ENCODE measurements at places on chromosomes 13 and 19. TPM values are rescaled to one million over a fixed set of nuclear protein-coding genes. Genes with fewer than 3 reads are reported as not detected.

ZNF616 gene
- total RNA-seq: 4.1 TPM

- no peaks in the 10 kb centered on the region for H3K4me1 ChIP-seq
- H3K36me3 ChIP-seq: no peaks in the 10 kb centered on the region
- H3K27ac ChIP-seq: no peak overlapping the region
- H3K27me3 ChIP-seq: peaks cover 4% of the 10 kb centered on the region
Measured at GRCh38 chr13:33341861-33342452, 56.4 kb upstream of the STARD13 start.

IER2 gene
- total RNA-seq: 173 TPM

DNA sequence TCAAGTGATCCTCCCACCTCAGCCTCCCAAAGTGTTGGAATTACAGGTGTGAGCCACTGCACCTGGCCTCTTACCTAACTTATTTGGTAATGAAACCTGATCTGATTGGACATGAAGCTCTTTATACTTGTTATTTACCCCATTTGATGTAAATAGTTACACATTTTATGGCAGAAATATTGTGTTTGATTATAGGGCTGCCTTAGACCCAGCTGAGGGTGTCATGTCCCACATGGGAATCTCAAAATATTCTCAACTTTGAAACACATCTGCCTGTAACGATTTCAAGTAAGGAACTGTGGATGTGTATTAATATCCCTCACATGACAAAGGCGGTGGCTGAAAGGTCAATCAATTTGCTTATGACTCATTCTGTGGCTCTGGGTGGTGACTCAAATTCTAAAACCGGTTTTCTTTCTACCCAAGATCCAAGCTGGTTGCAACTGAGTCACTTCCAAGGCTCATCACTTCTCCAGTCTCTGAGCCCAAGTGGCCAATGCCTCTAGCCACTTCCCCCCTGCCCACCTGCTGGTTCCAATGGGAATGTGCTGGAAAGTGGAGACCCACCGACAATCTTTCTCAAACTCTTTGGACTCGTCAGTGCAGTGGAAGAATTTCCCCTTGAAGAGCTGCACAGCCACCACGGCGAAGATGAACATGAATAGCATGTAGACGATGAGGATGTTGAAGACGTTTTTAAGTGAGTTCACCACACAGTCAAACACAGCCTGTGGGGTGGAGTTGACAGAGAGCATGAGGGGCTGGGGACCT is 110.9 kb downstream of the IER2 start:
- no peak for DNase-seq
- no peaks in the 10 kb centered on the region for H3K36me3 ChIP-seq
- no peak overlapping the region for H3K4me3 ChIP-seq
- H3K27ac ChIP-seq: peak overlapping the region; percentile 72
- peaks cover 23% of the 10 kb centered on the region for H3K27me3 ChIP-seq
- peaks cover 17% of the 10 kb centered on the region for H3K4me1 ChIP-seq

PRX gene
- 0.99 TPM for total RNA-seq

DNA sequence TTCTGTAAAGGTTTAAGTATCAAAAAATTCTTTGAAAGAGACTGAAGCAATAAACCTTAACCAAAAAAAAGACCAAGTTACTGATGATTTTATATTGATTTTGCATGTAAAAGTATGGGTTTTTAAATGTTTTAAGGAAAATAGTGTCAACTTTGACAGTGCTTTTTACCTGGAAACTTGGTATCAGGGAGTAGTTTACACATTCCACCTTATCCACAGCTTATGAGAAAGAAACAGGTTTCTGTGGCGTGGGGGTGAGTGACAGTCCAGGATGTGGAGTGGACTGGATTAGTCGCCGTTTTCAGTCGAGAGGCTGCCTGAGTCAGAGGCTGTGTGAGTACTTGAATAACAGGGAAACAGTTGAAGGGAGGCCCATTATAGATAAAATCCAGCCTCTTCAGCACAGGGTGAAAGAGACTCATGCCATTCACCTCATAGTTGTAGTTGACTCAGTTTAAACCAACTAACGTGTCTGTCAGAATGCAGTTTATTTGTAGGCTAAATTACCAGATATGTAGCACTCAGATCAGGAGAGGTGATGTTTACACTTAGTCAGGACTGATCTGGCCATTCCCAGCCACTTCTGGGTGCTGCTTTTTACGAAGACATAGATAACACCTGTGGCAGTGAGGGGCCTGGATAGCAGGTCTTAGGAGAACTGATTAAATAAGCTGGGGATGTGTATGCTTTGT is 595 bp upstream of the GPR183 start:
- no peaks in the 10 kb centered on the region for H3K27me3 ChIP-seq
- H3K4me3 ChIP-seq: peak overlapping the region; percentile 83
- peak; percentile 42 for DNase-seq
- H3K4me1 ChIP-seq: peaks cover 88% of the 10 kb centered on the region
- peaks cover 36% of the 10 kb centered on the region for H3K36me3 ChIP-seq
- peak overlapping the region; percentile 87 for H3K27ac ChIP-seq

DNA sequence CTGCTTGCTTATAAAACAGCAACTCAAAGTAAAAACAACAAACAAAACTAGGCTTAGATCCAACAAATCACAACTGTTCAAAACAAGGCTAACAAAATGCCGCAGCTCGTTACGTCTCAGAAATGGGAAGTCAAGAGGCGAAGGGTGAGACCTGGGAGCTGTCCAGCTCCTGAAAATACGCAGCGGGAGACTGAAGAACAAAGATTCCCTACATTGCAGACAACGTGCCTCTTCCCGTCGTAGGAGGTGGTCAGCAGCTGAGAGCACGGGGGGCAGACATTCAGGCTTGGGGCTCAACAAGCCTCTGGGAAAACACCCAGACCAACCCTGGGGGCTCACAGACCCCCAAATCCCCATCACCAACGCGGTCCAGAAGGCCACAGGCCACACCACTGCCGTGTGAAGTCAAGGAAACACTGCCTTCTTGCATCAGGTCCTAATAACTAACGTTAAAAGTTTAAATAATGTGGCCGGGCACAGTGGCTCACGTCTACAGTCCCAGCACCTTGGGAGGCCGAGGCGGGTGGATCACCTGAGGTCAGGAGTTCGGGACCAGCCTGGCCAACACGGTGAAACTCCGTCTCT is 13.5 kb downstream of the PLPP2 start:
- peaks cover 18% of the 10 kb centered on the region for H3K27me3 ChIP-seq
- no peaks in the 10 kb centered on the region for H3K36me3 ChIP-seq
- no peaks in the 10 kb centered on the region for H3K4me1 ChIP-seq
- H3K27ac ChIP-seq: no peak overlapping the region
- H3K4me3 ChIP-seq: no peak overlapping the region

DNA sequence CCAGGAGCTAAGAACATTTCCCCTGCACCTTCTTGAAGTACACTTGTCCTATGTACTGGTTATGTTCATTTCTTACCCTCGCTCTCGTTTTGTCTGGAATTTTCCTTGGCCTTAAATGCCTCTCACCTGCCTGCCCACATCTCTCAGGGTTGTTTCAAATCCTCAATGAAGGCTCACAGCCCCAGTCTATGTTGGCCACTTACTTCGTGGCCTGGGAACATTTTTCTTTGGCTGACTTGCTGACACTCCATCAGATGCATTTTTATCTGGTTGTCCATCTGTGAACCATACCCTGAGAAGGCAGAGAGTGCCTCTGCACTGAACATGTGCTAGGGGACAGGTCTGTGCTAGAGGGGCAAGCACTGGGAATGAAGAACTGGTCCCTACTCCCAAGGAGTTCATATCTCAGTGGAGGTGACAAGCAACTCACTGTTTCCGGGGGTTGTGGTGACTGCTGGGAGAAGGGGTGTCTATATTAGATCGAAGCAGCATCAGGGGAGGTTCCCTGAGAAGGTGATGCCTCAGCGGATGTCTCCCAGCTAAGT is 53.6 kb downstream of the USPL1 start:
- DNase-seq: no peak
- peaks cover 28% of the 10 kb centered on the region for H3K4me1 ChIP-seq
- H3K4me3 ChIP-seq: no peak overlapping the region
- peaks cover 16% of the 10 kb centered on the region for H3K27me3 ChIP-seq
- H3K27ac ChIP-seq: no peak overlapping the region

FSD1 gene
- 39.1 TPM for total RNA-seq

DNA sequence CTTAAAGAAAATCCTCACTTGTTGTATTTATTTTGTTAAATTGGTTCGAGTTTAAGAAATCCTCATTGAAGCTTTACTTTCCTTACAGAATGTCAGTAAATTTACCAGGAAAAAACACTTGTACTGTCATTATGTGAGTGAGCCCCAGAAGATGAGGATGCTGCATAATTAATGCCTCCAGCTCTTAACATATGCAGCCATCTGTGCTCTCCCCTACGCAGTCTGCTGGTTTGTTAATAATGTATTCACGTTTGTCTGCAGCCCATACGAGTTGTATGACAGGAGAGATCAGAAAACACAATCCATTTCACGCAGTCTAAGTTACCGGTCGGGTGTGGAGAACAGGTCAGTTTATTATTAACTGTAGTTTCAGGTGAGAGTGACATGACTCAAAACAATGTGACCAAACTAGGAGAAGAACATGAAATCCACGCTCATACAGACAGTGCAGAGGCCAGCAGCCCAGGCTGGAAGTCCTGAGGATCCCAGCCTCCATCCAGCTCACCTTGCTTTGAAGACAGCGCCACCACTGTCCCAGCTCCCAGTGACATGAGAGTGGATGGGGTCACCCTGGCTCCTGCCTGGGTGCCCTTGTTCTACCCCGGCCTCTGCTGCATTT is 19.8 kb upstream of the ATP11A start:
- no peak overlapping the region for H3K27ac ChIP-seq
- H3K27me3 ChIP-seq: no peaks in the 10 kb centered on the region
- no peaks in the 10 kb centered on the region for H3K36me3 ChIP-seq
- DNase-seq: no peak
- peaks cover 24% of the 10 kb centered on the region for H3K4me1 ChIP-seq
- H3K4me3 ChIP-seq: no peak overlapping the region

DNA sequence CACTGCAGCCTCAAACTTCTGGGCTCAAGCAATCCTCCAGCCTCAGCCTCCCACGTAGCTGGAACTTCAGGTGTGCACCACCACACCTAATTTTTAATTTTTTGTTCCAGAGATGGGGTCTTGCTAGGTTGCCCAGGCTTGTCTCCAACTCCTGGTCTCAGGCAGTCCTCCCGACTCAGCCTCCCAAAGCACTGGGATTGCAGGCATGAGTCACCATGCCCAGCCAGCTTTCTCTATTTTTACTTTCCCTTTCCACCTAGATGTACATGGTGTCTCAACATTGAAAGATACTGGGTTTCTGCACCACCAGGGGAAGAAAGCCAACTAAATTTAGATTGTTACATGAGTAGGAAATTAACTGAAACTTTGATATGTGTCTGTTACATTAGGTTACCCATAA is 13.8 kb upstream of the ZNF846 start:
- DNase-seq: no peak
- peaks cover 1% of the 10 kb centered on the region for H3K36me3 ChIP-seq
- no peak overlapping the region for H3K4me3 ChIP-seq
- H3K27ac ChIP-seq: no peak overlapping the region
- peaks cover 13% of the 10 kb centered on the region for H3K4me1 ChIP-seq

GIPR gene
- 4.3 TPM for total RNA-seq

- no peak overlapping the region for H3K4me3 ChIP-seq
- no peak for DNase-seq
- H3K27ac ChIP-seq: no peak overlapping the region
- no peaks in the 10 kb centered on the region for H3K36me3 ChIP-seq
Measured at GRCh38 chr13:21638319-21639282, 32.3 kb upstream of the FGF9 start.

- H3K27me3 ChIP-seq: no peaks in the 10 kb centered on the region
- peaks cover 9% of the 10 kb centered on the region for H3K36me3 ChIP-seq
- H3K4me3 ChIP-seq: no peak overlapping the region
- peaks cover 7% of the 10 kb centered on the region for H3K4me1 ChIP-seq
Measured at GRCh38 chr13:51663973-51664957, 80.0 kb downstream of the WDFY2 start.

ZNF324 gene
- 12.8 TPM for total RNA-seq

GRCh38 chr19:10306327-10306726 is 3.3 kb downstream of the ZGLP1 start:
- H3K4me1 ChIP-seq: peaks cover 7% of the 10 kb centered on the region
- DNase-seq: no peak
- no peaks in the 10 kb centered on the region for H3K36me3 ChIP-seq
- peaks cover 4% of the 10 kb centered on the region for H3K27me3 ChIP-seq
- no peak overlapping the region for H3K27ac ChIP-seq

GRCh38 chr19:31648347-31648746 is 299.1 kb upstream of the TSHZ3 start:
- H3K27ac ChIP-seq: no peak overlapping the region
- no peaks in the 10 kb centered on the region for H3K27me3 ChIP-seq
- no peaks in the 10 kb centered on the region for H3K36me3 ChIP-seq
- no peak for DNase-seq
- H3K4me3 ChIP-seq: no peak overlapping the region
- no peaks in the 10 kb centered on the region for H3K4me1 ChIP-seq

DNA sequence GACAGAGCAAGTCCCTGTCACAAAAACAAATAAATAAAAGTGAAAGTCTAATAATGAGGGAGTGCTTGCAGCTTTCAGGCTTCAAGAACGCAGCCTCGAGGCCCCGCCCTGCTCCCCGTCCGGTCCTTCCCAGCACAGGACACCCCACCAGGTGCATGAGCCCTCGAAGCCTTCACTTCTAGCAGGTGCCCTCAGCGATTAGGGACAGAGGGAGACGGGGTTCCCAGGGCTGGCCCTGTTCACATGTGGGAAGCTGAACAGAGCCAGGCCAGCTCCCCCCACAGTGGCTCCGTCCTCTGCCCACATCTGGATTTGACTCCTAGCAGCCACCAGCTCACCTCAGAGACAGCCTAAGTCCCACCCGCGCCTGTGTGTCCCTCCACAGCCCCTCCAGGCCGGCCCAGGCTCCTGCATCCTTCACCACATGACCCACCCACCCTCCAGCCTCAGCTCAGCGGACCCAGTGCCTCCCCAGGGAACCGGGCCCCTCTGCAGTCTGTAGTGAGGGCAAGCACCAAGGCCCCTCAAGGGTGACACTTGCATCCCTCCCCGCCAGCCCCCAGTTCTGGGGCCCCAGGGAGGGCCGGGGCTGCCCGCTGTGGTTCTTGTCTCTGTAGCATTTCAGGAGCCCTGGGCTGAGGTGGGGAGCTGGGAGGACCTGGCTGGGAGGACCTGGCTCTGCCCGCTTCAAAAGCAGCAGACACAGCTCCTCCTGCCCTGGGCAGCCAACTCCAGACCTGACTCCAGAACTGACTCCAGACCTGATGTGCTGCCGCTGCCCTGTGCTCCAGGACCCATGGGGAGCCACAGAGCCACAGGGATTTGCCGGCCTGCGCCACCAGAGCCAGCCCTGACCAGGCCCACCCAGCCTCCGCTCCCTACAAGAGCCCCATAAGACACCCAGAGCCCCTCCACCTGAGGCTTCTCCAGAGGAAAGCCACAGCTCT is 27.2 kb downstream of the GPX4 start:
- H3K36me3 ChIP-seq: peaks cover 11% of the 10 kb centered on the region
- H3K27ac ChIP-seq: peak overlapping the region; percentile 75
- peak overlapping the region; percentile 89 for H3K4me3 ChIP-seq
- H3K4me1 ChIP-seq: peaks cover 21% of the 10 kb centered on the region
- no peaks in the 10 kb centered on the region for H3K27me3 ChIP-seq

DNA sequence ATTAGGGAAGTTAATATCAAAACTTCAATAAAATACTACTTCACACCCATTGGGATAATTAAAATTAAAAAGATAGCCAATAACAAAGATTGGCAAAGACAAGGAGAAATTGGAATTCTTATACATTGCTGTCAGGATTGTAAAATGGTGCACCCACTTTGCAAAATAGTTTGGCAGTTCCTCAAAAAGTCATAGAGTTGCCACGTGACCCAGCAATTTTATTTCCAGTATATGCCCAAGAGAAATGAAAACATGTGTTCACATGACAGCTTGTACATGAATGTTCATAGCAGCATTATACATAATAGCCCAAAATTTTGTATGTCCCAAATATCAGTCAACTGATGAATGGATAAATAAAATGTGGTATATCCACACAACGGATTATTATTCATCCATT is 3.3 kb downstream of the MBD3L1 start:
- H3K4me3 ChIP-seq: no peak overlapping the region
- H3K36me3 ChIP-seq: no peaks in the 10 kb centered on the region
- no peak overlapping the region for H3K27ac ChIP-seq

Data from activated T-helper 1 cell treated with anti-CD3 and anti-CD28 coated beads, Interleukin-12 subunit alpha, Interleukin-12 subunit beta, Interleukin-2, Interleukin-4 antibody, amounts not matched to agents 30 ng/mL and 10 ng/mL and 1 ng/mL, durations not matched to agents 14 hours and 24 hours and 36 hours (primary cell).